ENCODE measurements at places on chromosomes 6 and 20. TPM values are rescaled to one million over a fixed set of nuclear protein-coding genes. Genes with fewer than 3 reads are reported as not detected.

KIF25 gene
- 0.82 TPM for total RNA-seq

FAM209B gene
- total RNA-seq, result not detected

HLA-G gene
- 1.8 TPM for total RNA-seq

OR2H1 gene
- total RNA-seq, result 1.1 TPM

DNA sequence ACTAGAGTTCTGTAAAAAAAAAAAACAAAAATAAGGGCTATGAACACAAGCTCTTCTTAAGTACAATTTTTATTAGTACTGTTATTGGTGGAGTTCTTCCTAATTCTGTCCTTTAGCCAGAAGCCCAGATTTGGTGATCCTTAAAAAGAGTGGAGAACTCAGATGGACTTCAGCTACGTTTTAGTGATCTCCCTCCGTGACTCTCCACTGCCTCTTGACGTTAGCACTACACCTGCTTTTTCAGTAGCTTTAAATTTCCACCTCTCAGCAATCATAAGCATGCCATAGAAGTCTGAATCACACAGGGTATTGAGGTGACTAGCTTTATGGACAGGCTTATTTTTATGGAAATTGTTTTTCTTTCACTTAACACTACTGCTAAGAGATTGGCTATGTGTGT, 17.7 kb downstream of the DHX35 start:
- DNase-seq, result no peak

GRCh38 chr20:60694763-60695162, 557.3 kb upstream of the CDH4 start:
- DNase-seq, result no peak

- no peak for DNase-seq
Measured at GRCh38 chr6:10730254-10730653, 7.4 kb downstream of the TMEM14C start.

DNA sequence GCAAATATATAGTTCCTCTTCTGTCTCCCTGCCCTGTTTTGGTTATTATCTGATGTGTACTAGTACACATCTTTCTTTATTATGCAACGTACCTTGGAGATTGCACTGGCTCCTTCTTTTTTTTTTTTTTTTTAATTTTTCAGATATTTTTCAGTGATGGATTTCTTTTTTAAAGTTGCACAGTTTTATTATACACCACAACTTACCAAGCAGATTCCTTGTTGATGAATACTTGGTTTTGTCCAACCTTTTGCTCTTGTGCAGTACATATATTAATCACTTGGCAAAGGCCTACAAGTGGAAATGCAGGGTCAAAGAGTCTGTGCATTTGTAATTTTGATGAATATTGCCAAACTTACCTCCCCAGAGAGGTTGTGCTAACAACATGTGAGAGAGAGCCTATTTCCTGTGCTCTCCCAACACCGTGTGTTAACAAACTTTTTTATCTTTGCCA, 50.1 kb upstream of the RNF24 start:
- DNase-seq, result no peak

- no peak for DNase-seq
Measured at GRCh38 chr20:57004416-57004815, 262.0 kb downstream of the BMP7 start.

DNA sequence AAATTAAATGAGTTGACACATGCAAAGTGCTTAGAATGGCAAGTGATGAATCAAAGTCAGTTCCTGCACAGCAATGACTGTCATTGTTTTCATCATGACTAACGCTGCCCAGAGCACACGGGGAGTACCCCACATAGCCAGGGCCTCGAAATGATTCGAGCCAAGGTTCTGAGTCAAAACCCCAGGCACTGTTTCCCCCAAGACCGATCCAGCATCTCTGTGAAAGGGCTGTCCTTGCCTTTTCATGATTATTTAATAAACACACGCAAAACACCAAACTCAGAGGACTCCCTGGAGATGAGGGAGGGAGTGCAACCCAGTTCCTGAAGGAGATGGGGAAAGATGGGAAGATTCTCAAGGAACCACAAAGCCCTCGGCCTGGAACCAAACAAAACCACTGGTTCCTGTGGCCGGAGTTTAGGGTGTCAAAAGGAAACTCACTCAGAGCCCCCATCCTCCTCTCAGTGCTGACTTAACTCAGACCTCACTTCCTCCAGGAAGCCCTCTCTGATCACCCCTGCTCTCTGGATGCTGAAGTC, 3.8 kb downstream of the PREX1 start:
- DNase-seq, result no peak

DNA sequence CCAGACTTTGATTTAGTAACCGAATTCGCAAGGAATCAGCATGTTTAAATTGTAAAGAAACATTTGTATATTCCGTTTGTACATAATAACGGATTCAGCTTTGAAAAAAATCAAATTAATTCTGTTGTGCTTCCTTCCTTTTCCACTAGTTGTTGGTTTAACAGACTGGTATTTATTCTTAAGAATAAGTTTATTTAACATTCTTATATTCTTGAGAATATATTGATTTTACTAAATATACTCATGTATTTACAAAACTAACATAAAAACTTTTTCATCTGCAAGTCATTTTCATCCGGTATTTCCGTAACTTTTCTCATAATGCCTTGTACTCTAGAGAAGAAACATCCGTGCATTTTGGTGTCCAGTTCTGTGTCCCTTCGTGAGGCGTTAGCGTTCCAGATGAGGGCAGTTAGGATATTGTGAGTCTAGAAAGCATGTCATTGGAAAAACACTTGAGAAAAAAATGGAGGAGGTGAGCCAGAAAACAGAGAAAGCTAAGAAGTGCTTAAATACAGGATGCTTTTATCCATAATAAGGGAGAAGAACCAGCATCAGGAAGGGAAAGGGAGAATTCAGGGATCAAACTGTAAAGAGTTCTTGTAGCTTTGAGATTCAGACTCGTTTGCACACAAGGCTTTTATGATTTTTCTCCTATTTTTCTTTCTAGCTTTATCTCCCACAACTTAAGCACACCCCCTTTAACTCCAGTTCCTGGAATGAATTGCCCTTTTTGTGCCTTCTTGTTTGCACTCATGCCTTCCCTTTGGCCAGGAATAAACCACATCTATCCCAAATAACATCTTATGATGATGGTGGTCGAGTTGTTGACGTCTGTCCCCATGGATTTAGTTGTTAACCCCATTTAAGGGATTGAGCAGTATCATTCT, 1.8 kb downstream of the WRNIP1 start:
- no peak for DNase-seq

DNA sequence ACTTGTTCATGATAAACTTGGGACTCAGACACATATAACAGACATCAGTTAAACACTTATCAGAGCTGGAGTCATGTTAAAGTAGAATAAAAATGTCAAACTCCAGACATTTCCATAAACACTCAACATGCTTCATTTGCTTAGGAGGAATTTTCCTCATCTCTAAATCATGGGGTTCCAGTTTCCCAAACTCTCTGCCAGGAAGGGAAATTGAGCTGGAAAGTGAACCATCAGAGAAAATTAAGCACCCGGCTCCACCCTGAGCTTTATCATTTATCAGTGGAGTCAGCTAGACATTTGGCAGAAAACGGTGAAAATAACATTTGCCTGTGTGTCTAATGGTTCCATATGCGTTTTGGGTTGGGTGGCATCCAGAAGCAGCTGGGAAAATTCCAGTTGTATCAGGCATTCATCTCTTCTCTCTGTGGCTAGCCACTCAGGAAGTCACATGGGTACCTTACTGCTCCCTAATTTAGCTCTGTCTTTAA, 25.3 kb upstream of the ZNFX1 start:
- DNase-seq, result no peak

Measured in prostate gland (tissue), 2 donors.